ENCODE measurements at places on chromosomes 12 and 14.

GRCh38 chr12:39824505-39825212 lies 205.1 kb upstream of the ABCD2 start:
- DNase-seq, result no peak

- no peak for DNase-seq
These were observed 126.8 kb upstream of the CPM start for GRCh38 chr12:69059465-69060457.

- no peak for DNase-seq
These were observed 4.2 kb downstream of the DAZAP2 start for GRCh38 chr12:51242876-51243275.

DNA sequence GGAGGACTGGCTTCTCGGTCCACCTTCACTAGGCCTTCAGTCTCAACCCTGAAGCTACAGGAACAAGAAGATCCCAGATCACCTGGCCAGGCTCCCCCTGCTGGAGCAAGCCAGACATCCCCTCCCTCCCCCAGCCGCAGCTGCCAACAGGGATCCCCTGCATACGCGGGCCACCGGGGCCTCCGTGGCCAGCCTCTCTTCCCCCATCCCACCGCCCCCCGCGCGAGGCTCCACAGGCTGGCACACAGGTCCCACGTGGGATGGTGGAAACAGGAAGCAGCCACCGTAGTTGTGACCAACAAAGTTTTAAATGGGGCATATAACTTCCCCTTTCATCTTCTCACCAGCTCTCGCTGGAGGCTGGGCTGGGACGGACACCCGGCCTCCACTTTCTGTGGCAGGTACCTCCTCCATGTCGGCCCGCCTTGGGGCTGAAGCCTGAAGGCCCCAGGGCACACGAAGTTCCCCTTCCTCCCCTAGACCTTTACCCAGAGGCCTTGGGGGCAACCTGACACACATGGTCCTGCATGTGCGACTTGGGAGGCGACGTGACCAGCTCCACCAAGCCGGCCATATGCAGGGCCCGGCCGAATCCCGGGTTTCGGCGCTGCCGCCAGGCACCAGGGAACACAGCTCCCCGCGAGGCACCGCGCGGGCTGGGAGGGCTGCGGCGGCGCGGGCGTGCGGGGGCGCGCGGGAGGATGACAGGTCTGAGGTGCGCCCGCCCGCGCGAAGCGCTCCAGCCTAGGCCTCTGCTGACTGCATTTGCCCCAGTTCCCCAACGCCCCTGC lies 44.4 kb upstream of the PNMA1 start:
- DNase-seq, result peak; percentile 63

DNA sequence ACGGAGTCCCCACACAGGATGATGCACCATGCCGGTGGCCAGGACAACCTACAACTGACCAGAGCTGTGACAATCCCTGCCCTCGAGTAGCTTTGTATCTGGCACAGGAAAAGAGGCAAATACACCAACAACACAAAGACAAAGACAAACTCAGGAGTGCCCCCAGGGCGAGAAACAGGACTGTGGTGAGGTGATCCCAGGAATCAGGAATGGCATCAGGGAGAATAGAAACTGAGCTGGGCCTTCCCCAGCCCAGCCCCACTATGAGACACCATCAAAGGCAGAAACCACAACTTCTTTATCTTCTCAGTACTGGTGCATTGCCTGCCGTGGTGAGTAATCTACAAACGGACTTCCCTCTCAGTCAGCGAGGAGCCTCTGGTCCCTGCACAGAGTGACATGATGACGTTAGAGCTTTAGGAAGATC lies 157.7 kb downstream of the TTC7B start:
- DNase-seq, result no peak

- no peak for DNase-seq
These were observed 104.3 kb upstream of the DACT1 start for GRCh38 chr14:58533446-58533845.

GRCh38 chr12:104279164-104279563 lies 24.4 kb upstream of the EID3 start:
- no peak for DNase-seq

- no peak for DNase-seq
These were observed 45.7 kb upstream of the VASH1 start for GRCh38 chr14:76715511-76716081.

- DNase-seq, result no peak
These were observed 93.6 kb downstream of the SLC24A4 start for GRCh38 chr14:92416544-92416943.

Measured in CD4-positive, alpha-beta T cell treated with Interleukin-4 for 4 hours (primary cell).